ENCODE measurements at places on chromosomes 3 and 15.

DNA sequence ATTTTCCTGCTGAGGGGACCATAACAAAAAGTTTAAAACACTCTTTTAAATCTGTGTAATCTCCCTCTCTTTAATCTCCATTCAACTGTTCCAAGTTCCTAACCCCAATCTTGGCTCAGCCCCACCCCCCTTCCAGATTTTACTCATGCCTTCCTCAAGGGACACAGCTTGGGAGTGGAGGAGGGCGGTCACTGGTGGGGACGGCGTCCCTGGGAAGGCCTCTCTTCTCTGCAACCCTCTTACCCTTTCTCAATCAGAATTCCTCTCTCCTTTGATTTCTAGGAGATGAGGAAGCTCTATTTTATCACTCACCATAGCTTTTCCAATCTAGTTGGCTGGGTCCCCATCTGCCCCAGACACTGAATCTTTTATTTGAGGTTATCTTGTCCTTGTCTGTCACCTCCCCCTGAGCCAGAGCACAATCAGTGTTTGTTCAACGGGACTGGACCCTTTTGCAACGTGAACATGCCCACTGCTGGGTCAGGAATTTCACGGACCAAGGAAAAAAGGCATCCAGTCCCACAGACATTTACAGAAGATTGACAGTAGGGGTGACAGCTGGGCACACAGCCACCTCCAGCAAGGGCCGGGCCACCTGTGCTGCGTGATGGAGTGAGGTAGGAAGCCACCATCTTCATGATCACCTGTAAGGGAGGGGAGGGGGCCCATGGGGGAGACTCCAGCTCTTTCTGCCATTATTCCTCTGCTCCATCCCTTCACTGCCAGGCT lies 84.0 kb upstream of the HERC1 start:
- no peak for DNase-seq

DNA sequence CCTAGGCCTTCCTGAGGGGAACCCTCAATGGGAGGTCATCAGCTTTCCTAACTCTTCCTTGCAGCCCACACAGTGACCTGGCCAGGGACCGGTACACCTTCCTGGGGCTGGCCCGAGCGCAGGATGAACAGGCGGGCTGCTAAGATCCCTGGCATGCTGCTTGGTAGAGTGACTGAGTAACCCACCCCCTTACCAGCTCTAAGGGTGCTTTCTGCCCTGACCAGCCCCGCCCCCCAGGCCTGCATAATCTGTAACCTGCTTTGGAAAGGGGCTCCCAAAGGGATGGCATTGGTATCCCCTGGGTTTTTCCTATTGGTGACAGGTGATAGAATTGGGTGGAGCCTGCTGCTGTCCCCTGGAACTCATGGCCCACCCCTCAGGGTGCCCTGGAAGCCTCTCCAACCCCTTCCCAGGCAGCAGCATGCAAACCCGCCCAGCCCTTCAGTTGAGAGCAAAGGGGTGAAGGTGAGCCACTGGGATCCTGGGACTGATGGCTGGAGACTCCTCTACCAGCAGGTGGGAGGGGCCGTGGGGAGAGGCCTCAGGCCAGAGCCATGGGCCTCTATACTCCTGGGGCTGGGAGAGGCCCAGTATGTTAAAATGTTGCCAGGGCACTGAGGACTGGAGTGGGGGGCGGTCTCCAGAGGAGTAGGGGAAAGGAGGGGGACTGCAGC lies 11.1 kb upstream of the KIF7 start:
- no peak for DNase-seq

DNA sequence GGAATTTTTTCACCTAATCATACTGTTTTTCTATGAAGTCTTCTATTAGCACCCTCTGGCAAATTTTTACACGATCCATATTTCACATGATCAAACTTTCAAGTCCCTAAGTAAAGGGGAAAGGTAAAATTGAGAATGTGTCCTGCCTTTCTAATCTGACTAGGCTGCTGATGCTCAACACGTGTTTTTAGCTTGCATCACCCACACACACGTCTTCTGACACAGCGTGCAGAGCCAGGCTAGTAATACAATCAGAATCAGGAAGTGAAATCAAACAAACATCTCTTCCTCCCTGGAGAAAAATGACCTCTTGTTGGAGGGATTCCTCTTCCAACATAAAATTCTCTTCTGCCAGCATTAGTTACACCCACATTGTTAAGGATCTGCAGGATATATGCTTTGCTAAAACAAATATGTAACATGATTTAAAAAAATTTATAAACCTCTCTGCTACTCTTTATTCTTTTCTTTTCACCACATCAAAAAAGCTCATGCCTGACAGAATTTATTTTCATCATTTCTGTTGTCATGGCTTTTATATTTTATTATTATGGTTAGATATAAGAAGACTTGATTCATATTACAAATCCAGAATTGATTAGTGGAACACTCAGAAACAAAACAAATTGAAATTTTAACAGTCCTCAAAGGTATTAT lies 122.4 kb downstream of the RAP2B start:
- no peak for DNase-seq

DNA sequence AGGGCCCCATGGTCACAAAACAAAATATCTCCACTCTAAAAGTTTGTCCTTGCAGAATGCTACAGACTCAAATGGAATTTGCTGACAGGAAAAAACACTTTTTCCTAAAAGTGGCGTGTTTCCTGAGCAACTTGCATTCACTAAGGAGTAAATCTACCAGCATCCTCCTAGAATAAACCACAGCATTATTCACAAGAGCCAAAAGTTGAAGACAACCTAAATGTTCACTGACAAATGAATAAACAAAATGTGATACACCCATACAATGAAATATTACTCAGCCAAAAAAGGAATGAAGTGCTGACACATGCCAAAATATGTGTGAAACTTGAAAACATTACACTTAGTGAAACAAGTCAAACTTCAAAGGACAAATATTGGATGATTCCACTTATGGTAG lies 28.9 kb downstream of the ITGB5 start:
- no peak for DNase-seq

GRCh38 chr3:105791919-105792786 lies 76.7 kb downstream of the CBLB start:
- DNase-seq: peak; percentile 66

DNA sequence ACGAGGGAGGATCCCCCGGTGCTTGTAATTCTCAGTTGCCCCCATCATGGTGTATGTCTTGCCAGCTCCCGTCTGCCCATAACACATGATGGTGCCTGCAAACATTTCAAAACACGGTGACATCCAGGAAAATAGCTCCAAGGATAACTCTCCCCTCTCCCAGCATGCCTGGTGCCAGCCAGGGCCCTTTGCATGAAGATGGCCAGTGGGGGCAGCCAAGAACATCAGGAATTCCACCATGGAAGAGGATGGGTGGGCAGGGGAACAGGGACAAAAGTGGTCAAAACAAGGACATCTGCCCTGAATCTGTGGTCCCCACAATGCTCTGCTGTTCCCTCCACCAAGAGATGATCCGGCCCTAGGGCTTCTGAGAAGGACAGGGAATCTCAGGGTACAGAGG lies 9.0 kb downstream of the KIF9 start:
- DNase-seq: no peak

DNA sequence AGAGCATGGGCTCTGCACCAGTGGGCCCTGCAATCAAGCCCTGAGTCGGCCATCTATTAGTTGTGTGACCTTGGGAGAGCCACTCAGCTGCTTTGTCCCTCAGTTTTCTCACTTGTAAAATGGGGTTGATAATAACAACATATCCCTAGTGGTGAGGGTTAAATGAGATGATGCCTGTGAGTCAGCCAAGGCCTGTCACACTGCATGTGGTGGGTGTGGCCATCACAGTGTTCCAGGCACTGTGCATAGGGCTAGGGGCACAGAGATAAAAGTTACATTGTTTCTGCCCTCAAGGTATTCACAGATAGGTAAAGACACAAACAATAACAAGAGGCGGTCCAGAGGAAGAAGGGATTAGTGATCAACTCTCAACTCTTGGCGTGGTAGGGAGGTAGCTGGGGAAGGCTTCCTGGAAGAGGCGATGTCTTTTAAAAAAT lies 19.5 kb downstream of the SMAD6 start:
- DNase-seq: no peak

DNA sequence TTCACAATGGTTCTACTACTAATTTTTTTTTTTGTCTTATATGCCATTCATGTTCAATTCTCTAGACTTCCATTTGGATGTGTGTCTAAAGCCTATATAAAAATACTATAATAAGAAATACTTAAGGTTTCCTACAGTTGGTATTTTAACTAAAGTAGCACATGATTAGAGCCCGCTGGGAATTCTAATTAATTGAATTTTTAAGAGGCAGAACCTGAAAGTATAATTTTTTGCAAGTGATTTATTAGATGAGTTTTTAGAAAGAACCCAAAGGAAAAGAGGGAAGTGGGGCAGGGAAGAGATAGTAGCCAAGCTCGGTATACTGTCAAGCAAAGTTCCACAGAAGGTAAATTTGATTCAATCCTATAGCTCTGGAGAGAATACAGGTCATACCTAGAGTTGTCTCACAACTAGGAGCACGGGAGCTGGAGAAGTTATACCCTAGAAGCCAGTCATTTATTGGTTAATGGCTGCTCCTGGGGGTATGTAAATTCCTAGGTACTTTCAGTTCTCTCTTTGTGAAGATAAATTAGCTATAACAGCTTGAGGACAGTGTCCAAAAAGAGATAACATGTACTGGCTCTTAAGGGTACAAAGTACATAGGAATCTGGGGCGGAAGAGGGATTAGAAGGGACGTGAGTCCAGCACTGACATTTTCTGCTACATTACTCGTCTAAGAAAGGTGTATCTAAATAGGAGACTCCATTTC lies 225.6 kb downstream of the CNTN6 start:
- DNase-seq: no peak

GRCh38 chr15:80289528-80290495 lies 37.8 kb upstream of the CTXND1 start:
- no peak for DNase-seq

- no peak for DNase-seq
Measured at GRCh38 chr15:89419370-89419984, 76.9 kb downstream of the RHCG start.

DNA sequence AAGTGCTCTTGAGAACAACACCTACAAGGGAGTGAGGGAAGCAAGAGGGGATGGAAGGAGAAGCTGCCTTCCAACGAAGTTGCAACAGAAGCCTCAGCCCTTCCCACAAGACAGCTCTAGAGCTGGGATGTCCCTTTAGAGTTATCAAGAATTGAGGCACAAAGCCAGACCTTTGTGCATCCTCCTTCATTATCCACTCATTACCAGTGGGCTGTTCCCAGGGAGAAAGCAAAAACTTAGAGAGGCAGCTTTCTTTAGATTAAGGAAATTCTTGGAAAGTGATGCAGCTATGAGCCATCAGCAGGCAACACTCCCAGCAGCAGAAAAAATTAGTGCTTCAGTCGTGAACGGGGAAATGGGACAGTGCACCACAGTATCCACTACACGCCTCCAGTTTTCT lies 10.6 kb upstream of the CD96 start:
- DNase-seq: no peak

DNA sequence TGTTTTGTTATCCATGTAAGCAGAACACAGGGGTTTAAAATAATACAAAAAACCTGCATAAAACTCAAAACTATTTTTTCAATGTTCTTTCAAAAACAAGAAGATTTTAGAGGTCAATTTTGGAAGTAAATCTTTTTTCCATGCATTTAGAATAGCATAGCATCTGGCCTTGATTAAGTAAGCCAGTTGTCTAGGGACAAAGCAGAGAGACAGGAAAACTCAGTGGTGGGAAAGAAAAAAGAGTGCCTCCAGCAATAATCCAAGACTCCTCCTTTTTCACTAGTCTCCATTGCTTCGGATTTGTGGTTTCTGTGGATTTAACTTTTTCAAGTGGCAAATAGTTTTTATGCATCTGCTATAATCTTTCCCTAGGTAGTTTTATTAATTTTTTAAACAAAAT lies 88.9 kb downstream of the SUCNR1 start:
- no peak for DNase-seq

- DNase-seq: no peak
Measured at GRCh38 chr15:55195996-55196395, 745 bp downstream of the RSL24D1 start.

DNA sequence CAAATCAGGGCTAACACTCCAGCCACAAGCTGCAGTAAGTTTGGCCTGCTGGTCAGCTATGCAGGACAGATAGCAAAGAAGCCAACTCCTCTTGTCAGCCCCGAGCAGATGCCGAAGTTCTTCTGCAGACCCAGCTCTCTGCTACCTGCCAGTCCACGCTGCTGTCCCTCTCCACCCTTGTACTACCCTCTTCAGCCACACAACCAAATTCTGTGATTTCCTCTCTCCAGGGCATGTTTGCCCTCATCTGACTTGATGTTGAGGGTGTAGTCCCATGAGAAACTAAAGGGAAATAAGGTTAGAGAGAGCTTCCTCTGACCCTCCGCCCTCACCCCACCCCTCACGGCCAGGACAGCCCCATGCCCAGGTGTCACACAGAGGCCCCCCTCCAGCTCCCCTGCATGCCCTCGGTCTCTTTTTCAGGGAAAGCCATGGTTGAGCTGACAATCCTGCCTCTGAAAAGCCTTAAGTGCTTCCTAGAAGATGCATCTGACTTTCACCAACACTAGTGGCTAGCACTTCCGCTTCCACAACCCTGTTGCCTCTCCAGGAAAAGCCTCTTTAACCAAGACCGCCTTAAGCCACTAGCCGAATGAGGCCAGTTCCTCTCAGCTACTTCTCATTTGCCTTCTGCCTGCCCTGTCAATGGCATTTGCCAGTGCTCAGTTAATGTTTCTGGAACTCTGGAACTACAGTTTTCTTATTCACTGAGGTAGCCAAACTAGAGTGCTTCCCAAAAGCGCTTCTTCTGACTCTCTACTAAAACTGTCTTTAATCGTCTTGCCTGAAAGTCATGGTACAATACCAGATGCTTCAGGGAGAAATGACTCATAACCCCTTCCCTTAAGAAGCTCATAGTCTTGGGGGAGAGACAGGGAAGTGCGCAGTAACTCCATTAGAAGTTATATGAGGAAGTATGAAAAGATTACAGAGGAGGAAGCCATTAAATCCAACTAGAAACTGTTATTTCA lies 300.4 kb upstream of the STT3B start:
- DNase-seq: no peak

- DNase-seq: no peak
Measured at GRCh38 chr3:45950686-45951600, 7.7 kb downstream of the CXCR6 start.

- no peak for DNase-seq
Measured at GRCh38 chr3:69740103-69741021, 1.1 kb downstream of the MITF start.

- DNase-seq: no peak
Measured at GRCh38 chr3:88061746-88062145, 2.7 kb downstream of the ZNF654 start.

DNA sequence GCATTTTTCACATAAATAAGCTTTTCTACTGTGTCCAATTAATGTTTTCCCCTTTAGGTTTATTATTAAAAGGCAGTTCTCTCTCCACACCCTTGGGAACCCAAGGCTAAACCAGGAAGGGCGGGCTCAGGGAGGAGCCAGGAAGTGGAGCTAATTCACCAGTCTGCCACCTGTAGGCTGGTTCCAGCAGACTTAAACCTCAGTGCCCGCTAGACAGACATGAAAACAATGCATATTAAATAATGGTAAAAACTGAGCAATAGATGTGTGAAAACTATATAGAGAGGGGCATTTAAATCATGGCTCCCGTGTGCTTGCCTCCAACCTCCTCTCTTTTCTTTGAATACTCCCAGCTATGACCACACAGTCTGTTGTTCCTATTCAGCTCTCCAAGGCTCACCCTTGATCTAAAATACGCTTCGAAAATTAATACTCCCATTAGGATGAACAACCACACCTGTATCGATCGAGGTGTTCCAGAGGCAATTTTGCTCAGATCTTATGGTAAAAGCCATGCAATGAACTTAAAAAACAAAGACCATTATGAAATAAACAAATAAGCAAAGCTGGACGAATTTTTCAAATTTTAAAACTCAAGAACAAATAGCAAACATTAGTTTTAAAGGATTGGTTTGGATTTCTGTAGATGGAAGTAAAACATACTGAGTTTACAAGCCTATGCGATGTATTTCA lies 253.3 kb downstream of the TJP1 start:
- DNase-seq: no peak

Measured in smooth muscle cell of the brain vasculature (primary cell).